Activated CD4-positive, alpha-beta T cell treated with anti-CD3 and anti-CD28 coated beads, Interleukin-2, Interleukin-4, amounts not matched to agents 100 ng/mL and 50 ng/mL, durations not matched to agents 16 hours and 8 hours (primary cell): ENCODE measurements at places on chromosomes 12 and 14.

DNA sequence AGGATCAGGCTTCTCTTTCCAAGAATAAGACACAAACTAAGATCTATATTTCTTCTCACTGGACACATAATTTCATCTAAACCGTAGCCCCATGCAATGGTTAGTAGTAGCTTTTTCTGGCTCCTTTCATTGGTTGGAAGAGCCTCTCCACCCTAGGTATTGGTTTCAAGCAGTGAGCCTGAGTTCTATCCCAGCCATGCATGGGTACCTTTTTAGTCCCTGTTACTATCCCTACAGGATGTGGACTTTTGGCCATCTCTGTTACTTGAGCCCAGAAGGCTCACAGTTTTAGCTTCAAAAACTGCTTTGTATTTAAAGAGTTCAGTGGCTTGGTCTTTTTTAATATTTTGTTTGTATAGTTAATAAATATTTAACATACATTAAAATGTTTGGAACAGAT, 16.1 kb downstream of the PPM1A start:
- no peak for DNase-seq

DNA sequence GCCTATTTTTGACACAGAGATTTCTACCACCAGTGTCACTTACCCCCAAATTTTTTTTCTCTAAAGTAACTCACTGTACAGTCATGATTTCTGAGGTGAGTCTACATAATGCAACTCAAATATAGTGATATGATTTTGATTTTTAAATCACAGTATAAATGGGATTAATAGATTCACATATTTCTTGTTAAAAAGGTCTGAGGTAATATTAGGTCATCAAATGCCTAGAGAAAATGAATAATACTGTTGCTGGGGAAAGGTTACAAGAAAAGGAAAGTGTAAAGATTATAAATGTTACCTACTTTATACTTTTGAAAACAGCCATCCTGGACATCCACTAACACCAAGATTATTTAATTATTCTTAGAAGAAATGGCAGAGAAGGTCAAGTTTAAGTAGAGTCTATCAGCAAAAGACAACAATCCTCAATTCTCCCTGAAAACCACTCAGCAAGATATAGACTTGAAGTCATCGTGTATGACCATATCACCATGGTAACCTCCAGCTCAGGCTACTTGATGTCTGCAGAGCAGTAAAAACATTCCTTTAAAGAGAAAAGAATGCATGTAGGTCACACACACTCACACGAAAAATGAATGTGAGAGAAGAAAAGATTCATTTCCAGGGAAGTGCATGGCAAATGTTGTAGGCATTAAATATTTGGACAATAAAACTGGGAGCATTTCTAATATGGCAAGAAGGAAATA, 58.7 kb downstream of the CCDC59 start:
- no peak for DNase-seq

DNA sequence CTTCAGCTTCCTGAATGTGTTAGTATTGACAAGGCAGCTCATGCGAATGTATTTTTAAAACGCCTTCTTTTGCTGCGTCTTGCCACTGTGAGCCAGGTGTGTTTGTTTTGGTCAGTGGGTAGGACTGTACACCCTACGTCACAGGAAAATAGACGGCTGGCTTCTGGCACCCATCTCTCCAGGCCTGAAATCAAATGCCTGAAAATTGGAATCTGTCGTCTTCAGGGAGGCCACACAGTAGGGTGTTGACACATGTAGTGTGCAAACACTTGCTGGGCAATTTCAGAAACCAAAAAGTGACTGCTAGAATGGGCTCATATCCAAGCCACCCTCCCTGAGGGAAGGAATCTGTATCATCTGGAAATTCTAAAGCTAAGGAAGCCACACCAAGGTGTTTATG, 209.3 kb downstream of the TTC8 start:
- no peak for DNase-seq

DNA sequence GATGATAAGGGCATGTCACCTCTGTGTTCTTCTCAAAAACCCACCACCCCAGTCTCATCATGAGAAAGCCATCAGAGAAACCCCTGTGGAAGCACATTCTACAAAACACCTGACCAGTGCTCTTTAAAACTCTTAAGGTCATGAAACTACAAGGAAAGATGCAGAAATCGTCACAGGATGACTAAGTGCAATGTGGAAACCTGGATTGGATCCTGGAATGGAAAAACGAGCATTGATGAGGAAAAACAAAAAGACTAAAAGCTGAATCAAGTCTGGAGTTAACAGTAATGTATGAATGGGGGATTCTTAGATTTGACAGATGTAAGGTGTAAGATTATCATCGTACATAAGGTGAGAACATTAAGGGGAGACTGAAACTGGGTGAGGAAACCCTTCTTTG, 211.0 kb downstream of the TBX5 start:
- DNase-seq = no peak

DNA sequence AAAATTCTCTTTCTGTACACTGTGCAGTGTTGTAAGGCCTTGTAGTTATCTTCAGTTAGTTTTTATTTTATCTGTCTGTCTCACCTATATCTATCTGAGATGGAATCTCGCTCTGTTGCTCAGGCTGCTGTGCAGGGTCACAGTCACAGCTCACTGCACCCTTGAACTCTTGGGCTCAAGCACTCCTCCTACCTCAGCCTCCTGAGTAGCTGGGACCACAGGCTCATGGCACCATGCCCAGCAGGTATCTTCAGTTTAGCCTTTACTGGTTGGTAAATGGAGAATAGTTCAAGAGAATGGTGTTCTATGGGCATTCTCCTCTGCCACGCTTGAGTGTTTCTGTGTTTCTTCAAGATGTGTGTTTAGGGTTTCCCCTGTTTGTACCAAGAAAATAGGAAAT, 13.6 kb downstream of the TULP3 start:
- no peak for DNase-seq

GRCh38 chr14:81256289-81256960, 35.7 kb upstream of the GTF2A1 start:
- no peak for DNase-seq

GRCh38 chr12:127174881-127175280, 1092.1 kb upstream of the TMEM132C start:
- DNase-seq = no peak

DNA sequence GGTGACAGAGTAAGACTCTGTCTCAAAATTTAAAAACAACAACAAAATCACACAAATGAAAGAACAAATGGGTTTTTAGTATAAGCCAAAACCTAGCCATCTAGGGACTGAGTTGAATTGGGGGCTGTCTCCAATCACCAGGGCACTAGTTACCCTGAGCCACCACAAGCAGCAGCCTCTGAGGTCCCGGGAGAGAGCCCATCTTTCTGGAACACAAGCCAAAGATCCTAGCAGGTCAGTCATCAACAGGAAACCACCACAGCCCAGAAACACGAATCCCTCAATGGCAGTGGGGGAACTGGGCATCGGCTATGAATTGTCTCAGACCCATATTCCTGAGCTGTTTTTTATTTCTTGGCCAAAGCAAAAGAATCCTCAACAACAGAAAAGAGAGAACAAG, 75.3 kb downstream of the KDM2B start:
- DNase-seq = no peak

- no peak for DNase-seq
Observed at GRCh38 chr12:39267886-39268285, 175.0 kb downstream of the KIF21A start.

DNA sequence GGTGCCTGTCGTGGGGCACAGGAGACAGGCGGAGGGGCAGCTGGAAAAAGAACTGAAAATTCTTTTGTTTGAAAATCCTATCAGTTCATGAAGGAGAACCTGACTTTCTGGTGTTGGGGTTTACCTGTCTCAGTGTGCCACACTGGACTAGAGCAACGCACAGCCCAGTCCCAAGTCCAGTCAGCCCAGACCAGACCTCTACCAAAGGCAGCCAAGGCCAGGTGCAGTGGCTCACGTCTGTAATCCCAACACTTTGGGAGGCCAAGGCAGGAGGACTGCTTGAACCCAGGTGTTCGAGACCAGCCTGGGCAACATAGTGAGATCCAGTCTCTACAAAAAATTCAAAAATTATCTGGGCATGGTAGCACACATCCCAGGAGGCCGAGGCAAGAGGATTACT, 4.6 kb downstream of the CCDC85C start:
- DNase-seq = no peak

GRCh38 chr14:101034986-101035385, 131.5 kb upstream of the RTL1 start:
- no peak for DNase-seq

DNA sequence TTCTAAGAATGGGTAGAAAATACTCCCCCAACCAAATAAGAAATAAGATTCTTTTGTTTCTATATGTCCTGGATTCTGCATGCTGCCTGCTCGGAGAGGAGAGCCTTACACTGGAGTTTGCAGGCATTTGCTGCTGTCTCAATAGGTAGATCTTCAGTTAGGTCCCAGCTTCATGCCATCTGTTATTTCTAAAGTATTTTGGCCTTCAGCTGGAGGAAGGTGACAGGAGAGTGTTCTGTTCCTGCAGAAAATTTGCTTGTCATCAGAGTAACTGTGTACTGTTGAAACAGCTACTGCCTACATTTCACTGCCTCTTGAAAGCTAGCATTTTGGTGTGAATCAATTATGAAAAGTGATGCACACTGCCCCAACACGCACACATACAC, 966.9 kb downstream of the NRXN3 start:
- DNase-seq = no peak

GRCh38 chr14:52011523-52011922, 22.2 kb downstream of the RTRAF start:
- no peak for DNase-seq

- no peak for DNase-seq
Observed at GRCh38 chr12:100555722-100556121, 17.8 kb upstream of the GAS2L3 start.

DNA sequence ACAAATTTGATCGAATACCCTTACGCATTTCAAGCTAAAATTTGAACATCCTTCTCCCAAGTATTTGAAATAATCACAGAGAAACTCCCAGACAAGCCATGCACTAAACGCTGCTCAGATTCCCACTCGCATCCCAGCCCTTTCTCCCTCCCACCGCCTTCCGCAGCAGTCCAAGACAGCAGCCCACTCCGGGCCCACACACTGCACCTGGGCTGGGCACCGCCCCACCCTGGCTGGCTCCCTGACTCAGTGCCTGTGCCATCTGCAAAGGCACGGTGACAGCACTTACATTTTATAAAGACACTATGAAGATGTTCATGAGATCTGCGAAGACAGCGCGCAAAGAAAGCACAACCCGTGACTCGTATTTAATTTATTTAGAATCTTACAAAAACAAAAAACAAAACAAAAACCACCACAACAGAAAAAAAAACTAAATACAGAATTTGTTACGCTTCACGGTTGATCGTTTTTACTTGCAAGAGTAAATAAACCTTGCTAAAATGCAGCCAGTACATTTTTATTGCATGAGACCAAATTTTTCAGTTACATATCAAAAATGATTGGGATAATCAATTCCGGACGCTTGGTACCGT, 17.2 kb upstream of the CDK2AP1 start:
- no peak for DNase-seq

GRCh38 chr12:24952389-24952788, 3.5 kb upstream of the BCAT1 start:
- DNase-seq = no peak

DNA sequence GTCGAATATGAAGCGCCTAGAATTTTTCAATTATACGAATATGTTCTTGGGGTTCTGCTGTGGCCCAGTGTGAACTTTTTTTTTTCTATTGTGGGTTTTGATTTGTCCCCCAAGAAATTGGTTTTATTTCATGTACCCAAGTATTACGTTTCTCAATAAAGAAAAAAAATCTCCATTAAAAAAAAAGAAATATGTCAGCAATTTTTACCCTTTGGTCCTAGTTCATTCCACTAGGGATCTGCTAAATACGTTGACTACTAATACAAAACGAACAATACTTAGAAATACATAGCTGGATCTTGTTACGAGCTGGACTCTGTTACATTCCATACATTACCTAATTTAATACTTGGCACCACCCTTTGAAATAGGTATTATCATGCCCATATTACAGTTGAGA, 216.9 kb downstream of the SLC16A7 start:
- DNase-seq = no peak

DNA sequence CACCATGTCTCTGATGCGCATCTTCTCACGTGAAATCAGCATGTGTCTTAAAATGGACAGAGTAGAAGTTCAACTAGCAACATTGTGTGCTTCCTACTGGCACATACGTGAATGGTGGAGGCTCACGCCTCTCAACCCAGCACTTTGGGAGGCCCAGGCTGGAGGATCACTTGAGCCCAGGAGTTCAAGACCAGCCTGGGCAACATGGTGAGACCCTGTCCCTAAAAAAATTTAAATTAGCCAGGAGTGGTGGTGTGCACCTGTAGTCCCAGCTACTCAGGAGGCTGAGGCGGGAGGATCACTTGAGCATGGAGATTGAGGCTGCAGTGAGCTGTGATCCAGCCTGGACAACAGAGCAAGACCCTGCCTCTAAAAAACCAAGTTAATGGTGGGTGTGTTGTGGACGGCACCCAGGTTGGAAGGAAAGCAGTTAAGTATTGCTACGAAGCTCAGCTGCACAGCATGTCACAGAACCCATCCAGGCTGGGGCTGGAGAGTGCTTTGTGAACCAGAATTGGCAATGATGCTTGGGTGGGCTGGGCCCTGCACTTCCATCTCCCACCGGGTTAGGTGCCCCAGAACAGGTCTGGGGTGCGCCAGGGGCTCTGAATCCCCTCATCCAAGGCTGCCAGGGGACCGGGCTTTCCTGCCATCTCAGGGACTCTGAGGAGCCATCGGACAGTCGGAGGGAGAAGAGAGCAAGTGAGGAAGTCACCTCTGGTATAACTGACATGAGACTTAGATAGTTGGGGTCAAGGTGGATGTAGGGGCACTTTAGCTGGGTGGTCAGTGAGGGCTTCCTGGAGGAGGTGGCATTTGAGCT, 33.0 kb upstream of the ULK1 start:
- DNase-seq = no peak

GRCh38 chr14:52348776-52349175, 34.7 kb downstream of the PTGER2 start:
- DNase-seq = no peak

GRCh38 chr14:99756796-99757195, 36.4 kb upstream of the EML1 start:
- DNase-seq = no peak

- peak; percentile 64 for DNase-seq
Observed at GRCh38 chr12:112183141-112184021, 58.0 kb downstream of the TRAFD1 start.

GRCh38 chr12:127205781-127206555, 1061.0 kb upstream of the TMEM132C start:
- no peak for DNase-seq

- DNase-seq = no peak
Observed at GRCh38 chr14:22225516-22226140, 363.4 kb downstream of the DAD1 start.

GRCh38 chr14:102551995-102552705, 40.3 kb upstream of the RCOR1 start:
- DNase-seq = no peak

- DNase-seq = no peak
Observed at GRCh38 chr12:43290836-43291235, 261.2 kb downstream of the ADAMTS20 start.

- DNase-seq = no peak
Observed at GRCh38 chr12:21323736-21324135, 11.0 kb downstream of the SLCO1A2 start.

- no peak for DNase-seq
Observed at GRCh38 chr12:102961466-102961855, 4.0 kb downstream of the ASCL1 start.

GRCh38 chr12:92396647-92397252, 251.1 kb upstream of the BTG1 start:
- DNase-seq = no peak
